SHP77 treated with DMSO at 0.1 percent for 48 hours (cell line): ENCODE measurements at places on chromosomes 3 and 15.

DNA sequence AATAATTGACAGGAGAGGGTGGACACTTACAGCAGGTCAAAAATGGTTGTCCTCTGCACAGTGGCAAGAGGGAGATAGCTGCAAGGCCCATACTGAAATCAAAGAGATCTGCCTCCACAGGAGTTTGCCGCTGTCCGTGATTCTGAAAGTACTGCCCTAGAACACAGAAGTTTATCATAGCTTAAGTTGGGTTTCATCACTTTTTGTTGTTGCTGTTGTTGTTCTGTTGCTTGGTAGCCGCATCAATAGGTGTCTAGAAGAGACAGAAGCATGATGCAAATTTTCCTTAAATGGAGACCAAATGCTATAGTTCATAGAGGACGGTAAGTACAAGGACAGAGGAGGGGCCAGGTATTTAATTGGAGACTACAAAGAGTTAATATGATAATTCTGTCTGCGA lies 120.0 kb upstream of the MRPL3 start:
- no peak for DNase-seq

- no peak for DNase-seq
Observed at GRCh38 chr15:65839354-65839901, 29.9 kb upstream of the RAB11A start.

GRCh38 chr15:52733696-52734255 lies 54.6 kb upstream of the ATOSA start:
- DNase-seq = no peak

- DNase-seq = no peak
Observed at GRCh38 chr3:195196266-195196665, 74.7 kb downstream of the XXYLT1 start.

DNA sequence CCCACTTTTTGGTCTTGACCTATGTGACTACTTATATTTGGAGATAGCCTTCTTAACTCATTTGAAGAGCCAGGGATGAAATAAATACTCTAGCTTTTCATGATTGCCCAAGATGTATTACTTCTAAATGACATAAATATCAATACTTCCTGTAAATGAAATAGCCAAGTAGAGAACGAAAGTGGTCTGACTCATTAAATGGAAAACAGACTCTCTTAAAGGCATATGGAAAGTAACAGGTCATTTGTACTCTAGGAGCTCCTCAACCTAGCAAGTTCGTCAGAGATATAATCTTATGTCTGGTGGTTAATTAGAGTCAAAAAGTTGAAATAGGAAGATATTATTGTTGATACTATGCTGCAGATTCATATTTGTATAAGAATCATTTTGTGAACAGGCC lies 1105.4 kb downstream of the TUSC7 start:
- DNase-seq = no peak

DNA sequence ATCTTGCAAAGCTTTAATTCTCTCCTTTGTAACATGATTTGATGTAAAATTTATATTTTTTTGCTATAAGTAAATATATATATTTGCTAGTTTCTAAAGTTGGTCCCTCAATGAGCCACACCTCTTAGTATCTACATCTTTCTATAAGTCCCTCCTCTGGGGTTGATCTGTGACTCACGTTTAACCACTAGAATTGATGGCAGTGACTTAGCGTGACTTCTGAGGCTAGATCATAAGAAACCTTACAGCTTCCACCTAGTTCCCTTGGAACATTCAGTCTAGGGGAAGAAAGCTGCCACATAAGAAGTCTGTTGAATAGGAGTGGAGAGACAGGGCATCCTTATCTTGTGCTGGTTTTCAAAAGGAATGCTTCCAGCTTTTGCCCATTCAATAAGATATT lies 56.6 kb upstream of the TNIK start:
- no peak for DNase-seq

- no peak for DNase-seq
Observed at GRCh38 chr3:113747283-113748046, 630 bp downstream of the ATP6V1A start.

DNA sequence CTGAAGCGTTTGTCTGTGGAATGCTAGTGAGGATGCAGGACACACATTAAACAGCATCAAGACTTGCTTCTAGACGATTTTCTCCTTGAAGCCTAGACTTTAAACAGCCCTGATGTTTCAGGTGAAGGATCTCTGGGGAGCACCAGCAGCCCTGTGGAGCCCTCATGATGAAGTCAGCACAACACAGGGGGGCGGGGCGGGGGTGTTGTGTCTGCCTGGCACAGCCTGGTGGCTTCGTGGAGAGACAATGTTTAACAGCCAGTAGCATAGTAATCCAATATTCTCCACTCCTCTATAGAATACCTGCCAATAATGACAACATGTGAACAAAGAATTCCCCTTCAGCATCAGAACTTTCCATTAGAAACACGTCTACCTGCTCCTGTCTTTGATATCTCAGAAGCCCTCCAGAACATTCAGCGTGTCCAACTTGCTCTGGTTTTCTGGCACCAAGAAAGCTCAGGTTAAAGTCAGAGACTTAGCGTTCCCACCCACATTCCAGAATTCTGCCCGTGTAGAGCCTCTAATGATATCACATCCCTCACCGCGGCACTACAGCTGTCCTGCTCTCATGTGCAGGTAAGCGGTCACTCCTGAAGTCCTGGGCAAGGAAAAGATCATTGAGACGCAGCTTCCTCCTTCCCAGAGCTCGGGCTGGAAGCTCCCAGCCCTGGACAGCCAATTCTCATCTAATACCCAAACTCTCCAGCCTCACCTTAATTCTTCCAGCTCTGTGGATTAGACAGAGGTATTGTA lies 98.0 kb downstream of the ATP10A start:
- DNase-seq = no peak

DNA sequence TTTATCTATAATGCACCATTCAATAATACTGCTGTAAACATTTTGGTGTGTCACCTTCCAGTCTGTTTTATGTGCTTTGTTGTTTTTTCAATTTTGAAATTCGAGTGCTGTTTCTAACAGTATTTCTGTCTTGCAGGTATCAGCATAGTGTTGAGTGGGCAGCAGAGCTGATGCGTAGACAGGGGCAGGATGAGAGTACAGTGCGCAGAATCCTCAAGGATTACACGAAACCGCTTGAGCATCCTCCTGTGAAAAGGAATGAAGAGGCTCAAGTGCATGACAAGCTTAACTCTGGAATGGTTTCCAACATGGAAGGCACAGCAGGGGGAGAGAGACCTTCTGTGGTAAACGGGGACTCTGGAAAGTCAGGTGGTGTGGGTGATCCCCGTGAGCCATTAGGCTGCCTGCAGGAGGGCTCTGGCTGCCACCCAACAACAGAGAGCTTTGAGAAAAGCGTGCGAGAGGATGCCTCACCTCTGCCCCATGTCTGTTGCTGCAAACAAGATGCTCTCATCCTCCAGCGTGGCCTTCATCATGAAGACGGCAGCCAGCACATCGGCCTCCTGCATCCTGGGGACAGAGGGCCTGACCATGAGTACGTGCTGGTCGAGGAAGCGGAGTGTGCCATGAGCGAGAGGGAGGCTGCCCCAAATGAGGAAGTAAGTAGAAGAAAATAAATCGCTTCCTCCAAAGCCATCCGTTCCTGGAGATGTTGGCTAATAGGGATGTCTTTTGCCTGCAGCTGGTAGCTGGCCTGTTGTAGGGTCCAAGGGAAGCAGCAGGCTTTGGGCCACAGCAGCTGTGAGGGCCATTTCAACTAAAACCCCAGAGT lies 19.1 kb downstream of the TSEN2 start:
- DNase-seq = no peak

DNA sequence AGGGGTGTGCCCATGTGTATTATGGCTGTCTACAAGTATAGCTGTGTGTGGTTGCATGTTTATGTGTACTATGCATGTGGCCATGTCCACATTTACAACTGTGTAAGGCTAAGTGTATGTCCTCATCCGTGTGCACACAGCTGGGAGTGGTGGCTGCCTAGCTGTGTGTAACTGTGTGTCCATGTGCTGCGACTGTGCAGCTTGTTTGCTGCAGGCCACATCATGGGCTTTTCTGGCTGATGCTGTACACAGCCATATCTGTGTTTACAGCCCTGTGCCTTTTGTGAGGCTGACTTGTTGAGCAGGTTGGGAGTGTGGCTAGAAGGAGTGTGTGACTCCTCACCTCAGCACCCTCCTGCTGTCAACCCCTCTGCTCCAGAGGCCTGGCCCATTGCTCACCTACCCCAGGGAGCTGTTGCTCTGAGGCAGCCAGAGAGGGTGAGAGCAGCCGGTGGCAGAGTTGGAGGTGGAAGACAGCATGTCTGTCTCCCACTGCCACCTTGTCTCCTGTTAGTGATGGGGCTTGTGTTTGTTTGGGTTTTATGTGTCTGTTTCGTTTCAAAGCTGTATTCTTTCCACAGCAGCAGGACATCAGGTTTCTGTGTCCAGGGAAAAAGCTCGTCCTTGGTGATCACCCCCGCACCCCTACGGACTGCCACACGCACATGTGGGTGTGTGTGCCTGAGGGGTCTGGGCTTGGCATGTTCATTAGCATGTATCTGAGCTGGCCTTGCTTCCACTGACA lies 1.4 kb upstream of the GRM2 start:
- no peak for DNase-seq

DNA sequence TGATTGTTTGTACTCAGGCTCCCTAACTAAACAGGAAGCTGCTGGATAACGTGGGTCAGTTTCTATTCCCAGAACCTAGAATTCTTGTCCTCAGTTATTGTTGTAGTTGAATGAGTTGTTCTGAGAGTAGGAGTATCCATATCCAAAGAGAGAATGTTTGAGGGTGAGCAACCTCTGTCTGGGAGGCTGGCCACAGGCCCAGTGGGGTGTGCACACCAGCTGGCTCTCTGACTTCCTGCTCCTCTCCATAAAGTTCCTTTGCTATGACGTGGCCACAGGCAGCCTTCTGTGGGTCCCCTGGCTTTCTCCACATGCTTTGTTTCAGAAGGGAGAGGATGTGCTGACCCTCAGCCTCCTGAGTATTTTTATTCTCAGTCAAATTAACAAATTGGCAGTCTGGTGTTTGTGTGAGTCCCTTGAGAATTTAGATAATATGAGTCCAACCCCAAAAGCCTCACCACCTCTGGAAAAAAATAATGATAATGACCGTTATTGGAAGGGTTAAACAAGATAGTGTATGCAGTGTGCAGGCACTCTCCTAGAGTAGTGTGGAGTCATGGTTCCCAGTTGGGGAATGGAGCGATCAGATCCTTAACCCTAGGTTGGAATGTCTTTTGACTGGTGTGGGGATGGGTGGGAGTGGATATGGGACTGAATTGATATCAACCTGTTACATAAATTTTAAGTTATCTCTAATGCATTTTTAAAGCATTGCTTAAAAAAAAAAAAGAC lies 47.6 kb upstream of the MED12L start:
- DNase-seq = no peak
